ENCODE measurements at places on chromosomes 3 and 15.
A peak's percentile ranks its signal among the peaks of the same experiment; 100 is the strongest.

DNA sequence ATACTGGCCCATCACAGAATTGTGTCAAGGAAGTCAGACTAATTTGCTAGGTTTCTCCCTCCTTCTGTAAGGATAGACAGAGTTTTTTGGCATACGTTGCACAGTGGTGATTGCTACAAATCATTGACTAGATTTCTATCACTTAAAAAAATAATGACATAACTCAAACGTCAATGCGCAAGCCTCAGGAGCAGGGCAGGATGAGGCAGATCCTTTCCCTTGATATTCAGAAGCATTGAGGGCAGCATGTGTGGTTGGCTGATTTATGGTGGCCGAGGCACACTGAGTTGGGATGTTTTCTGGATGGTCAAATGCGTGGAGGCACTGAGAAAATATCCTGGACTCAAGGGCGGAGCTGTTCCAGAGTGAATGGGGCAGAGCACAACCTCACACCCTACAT lies 14.4 kb downstream of the THSD4 start:
- no peak for DNase-seq

- no peak for DNase-seq
Measured at GRCh38 chr3:39220407-39221140, 28.2 kb upstream of the XIRP1 start.

- DNase-seq = no peak
Measured at GRCh38 chr3:31502803-31503221, 29.9 kb upstream of the STT3B start.

DNA sequence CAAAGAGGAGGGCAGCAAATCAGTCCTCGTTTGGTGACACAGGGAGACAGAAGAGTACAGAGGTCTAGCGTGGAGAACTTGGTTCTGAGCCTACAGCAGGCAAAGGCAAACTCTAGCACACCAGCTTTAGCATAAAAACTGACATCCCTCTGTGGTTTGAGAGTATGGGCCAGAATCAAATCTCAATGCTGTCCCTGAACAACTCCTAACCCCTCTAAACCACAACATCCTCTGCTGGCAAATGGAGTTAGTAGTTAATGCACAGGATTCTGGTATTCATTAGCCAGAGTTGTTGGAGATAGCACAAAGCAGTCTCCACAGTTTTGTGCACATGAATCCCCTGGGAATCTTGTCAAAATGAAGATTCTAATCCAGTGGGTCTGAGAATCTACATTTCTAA lies 315.8 kb downstream of the NTRK3 start:
- peak; percentile 25 for DNase-seq

DNA sequence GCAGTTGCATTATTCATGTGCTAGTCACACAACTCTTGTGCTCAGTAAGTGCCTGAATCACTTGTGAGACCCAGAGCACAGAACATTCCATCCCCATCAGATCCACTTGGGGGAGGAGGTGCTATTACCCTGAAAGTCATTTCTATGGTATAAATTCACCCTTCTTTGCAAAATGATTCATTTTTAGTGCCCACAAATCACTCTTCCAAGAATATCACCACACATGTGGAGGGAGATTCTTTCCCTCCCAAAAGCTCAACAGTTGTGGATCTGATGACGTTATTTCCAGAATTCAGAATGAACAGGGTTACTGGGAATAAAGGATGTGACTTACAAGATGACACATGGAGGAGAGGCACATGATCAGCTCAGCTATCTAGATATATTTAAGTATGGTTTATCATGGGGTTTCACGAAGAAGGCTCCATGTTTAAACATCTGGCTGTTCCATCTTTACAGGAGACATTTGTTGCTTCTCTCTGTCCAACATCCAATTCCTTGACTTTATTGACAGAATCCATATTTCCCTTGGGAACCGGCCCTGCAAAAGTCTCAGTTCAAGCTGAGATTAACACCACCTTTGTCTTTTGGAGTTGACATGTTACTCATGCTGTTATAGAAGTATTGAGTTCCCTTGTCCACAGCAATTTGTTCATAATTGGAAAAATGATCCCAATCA lies 214.2 kb upstream of the PROK2 start:
- DNase-seq = peak; percentile 50

- DNase-seq = no peak
Measured at GRCh38 chr3:46713050-46713897, 4.4 kb downstream of the PRSS50 start.

DNA sequence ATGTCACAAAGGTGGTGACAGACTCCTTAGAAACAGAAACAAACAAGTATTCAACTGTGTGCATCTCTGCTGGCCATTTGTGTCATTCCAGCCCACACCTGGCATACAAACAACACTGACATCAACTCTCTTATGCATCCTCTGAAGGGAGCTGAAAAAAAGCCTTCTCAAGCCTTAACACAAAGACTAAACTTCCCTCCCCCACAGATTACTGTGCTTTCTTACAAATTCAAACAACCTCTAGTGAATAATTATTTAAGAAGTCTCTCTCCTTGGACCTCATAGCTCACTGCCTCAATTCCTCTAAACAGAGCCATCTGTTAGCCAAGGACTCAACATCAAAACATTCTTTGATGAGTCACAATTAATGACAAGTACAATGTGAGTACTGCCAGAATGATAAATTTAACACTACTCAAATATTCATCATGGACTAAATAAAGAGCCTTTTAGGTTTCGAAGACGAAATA lies 132.1 kb downstream of the WDR76 start:
- peak; percentile 90 for DNase-seq

GRCh38 chr3:115758076-115758763 lies 134.9 kb downstream of the GAP43 start:
- DNase-seq = no peak

GRCh38 chr3:86913160-86913559 lies 77.8 kb downstream of the VGLL3 start:
- DNase-seq = no peak

DNA sequence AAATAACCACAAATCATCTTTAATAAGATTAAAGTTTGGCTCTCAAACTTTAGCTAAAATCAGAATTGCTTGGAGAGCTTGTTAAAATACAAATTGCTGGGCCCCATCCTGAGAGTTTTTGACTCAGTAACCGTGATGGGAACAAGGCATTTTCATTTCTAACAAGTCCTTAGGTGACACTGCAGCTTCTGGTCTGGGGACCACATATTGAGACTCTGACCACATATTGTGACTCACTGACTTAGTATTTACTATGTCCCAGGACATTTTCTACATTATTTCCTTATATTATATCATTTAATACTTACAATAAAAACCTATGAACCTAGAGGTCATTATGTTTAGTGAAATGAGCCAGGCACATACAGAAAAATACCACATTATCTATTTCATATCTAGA lies 164.5 kb downstream of the ZMAT3 start:
- DNase-seq = peak; percentile 65

GRCh38 chr3:70811880-70812279 lies 499.4 kb upstream of the MDFIC2 start:
- DNase-seq = peak; percentile 44

- DNase-seq = peak; percentile 54
Measured at GRCh38 chr15:65066001-65066634, 1.7 kb downstream of the RASL12 start.

DNA sequence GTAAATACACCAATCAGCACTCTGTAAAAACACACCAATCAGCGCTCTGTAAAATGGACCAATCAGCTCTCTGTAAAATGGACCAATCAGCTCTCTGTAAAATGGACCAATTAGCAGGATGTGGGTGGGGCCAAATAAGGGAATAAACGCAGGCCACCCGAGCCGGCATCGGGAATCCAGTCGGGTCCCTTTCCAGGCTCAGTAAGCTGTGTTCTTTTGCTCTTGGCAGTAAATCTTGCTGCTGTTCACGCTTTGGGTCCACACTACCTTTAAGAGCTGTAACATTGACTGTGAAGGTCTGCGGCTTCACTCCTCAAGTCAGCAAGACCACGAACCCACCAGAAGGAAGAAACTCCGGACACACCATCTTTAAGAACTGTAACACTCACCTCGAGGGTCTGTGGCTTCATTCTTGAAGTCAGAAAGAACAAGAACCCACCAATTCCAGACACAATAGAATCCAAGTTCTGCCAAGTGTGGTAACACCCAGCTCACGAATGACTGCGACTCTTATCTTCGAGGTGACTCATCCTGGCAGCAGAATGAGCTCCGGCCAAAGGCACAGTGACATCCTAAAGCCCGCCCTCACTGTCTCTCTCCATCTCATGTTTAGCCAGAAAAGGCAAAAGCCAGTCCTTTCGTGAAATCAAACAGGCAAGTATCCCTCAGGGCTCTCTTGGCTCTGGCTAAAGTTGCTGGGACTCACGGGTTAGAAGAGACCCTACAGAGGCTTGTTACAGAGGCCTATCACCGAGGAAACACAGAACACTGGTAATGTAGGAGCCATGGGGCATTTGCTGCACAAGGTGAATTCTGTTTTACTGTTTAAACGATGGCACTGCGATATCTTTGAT lies 155.2 kb downstream of the FAM43A start:
- DNase-seq = peak; percentile 85

Data from M059J (cell line).